NCI-H345 (cell line): ENCODE measurements at places on chromosomes 3 and 15.

- DNase-seq = no peak
Observed at GRCh38 chr3:187952849-187953248, 201.1 kb upstream of the LPP start.

DNA sequence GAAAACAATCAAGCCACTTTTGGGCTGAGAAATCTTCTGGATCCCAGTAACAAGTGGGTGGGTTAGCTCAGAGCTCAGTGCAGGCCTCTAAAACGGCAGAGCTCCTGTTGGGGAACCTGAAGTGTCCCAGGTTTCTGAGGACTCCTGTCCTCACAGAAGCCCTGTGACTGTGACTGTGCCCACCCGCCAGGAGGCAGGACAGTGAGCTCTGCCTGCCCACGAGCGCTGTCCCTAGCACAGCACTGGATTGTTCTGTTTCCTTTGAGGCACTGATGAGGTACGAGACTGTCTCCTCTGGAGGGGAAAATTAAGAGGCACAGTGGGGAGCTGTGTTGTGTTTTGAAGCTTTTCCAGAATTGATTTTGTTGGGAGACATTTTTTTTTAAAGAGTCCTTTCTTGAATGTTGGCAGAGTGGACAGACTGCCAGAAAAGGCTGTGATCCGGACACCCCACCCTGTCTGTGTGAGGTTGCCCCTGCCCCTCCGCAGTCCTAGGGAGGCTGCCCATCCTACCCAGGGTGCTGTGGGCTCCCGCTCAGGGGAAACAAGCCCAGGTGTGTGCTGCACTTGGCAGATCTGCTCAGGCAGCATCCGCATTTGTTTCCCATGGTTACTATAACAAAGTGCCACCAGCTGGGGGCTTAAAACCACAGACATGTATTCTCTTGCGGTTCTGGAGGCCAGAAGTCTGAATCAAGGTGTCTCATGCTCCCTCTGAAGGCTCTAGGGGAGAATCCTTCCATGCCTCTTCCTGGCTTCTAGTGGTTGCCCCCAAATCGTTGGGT lies 66.6 kb upstream of the LARS2 start:
- DNase-seq = peak; percentile 66

DNA sequence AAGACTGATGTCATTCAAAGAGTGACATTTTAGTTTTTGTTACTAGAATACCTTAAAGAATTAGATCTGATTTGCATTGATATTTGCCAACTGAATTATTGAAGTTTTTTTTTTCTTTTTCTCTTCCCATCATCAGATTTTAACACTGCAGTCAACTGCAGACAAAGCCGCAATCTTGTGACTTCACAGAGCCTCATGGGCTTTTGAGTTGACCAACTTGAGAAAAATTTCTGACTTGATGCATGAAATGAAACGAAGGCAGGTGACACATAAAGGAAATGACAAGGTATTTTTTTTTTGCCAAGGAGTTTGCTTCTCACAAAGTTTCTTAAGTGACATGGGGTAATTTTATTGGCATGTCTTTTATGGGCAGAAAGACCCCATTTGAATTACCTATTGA lies 383.7 kb downstream of the GAP43 start:
- no peak for DNase-seq

DNA sequence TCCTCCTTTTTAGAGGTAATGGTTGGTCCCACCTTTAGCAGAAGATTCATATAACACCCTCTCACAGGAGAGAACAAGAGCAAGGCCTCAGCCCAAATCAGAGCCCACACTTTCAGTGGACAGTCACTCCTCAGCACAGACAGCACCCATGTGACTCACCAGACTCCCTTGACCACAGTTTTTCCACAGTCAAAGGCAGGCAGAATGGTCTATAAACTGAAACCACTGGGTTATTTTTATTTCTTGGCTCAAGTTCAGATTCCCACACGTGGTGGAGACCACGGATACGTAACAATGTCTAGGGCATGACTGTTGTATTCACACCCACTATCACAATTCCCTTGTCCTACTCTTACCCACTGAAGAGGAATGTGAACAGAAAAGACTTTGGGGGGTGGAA lies 237.8 kb upstream of the UBE2E1 start:
- DNase-seq = no peak

GRCh38 chr3:155391551-155391958 lies 98.1 kb upstream of the STRIT1 start:
- DNase-seq = no peak

DNA sequence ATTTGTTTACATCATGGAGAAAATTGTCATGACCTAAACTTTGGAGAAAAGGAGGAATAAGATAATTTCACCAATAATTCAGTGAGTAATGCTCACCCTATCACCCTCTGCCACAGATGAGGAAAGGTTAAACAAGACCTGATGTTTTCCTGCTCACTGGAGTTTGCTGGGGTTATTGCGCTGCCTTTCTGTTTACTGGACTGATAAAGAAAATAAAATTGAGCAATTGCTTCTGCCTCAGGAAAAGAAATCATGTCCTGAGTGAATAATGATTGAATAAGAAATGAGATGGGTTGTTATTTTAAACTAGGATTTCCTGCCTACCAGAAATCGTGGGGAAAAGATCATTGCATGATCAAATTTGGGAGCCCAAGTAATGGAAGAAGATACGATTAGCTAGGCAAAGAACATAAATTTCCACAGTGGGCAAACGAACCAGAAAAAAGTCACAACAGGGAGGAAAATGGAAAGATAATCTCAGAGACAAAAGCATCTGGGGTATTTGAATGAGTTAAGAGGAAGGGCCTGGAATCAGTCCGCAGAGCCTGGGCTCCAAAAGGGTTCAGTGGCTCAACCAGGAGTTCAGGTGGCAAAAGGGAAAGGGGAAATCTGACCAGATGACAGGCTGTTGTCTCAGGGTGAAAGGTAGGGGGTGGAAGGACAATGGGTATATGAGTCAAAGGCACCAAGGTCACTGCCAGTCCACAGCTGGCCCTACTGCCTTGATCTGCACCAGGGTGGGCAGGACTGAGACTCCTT lies 146.8 kb downstream of the FAM43A start:
- no peak for DNase-seq

DNA sequence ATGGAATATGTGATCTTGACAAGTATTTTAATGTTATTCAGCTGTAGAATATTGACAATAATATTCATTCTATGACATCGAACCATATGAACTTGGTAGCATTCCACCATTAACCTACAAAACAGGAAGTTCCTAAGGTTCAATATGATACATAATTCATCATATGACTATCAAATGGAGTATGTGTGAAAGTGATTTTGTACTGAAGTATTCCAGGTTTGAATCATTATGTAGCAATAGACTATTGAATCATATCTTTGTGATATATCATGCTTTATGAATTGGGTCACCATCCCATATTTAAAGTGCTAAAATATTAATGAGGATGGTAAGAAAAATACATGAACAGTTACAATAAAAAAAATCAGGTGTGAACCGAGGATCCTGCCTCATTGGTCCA lies 95.1 kb downstream of the TP63 start:
- DNase-seq = no peak

DNA sequence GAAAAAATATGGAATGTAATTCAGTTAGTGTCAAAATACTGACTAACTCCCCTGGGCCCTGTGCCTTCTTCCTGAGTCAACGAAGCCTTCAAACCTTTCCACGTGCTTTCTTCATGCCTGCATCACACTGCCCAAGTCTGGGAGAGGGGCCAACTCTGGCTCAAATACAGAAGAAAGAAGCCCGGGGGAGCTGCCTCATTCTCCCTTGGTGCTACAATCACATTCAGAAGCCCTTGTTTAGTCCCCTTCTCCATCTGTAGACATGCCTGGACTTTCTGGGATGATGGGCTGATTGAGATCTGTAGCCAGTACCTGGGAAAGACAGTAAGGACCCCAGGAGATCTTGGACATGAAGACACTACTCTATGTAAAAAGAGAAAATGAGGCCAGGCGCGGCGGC lies 77.8 kb upstream of the GSK3B start:
- DNase-seq = no peak

GRCh38 chr15:74242441-74243185 lies 6.5 kb downstream of the CCDC33 start:
- no peak for DNase-seq

DNA sequence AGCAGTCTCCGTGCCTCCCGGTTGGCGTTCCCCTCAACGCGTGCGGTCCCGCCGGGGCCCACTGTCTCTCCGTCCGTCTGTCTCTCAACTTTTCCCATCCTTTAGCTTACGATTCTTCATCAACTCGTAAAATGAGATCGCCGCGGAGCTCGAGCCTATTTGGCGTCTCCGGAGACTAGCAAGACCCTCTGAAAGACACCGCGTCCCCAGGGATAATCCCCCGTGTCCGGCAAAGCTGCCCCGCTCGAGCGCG lies 3.4 kb downstream of the GATA2 start:
- no peak for DNase-seq

- no peak for DNase-seq
Observed at GRCh38 chr15:79954661-79955060, 16.3 kb downstream of the BCL2A1 start.

- peak; percentile 73 for DNase-seq
Observed at GRCh38 chr3:10008588-10009344, 17.5 kb upstream of the FANCD2 start.

- no peak for DNase-seq
Observed at GRCh38 chr3:134929976-134930375, 134.9 kb downstream of the EPHB1 start.

- peak; percentile 93 for DNase-seq
Observed at GRCh38 chr15:88620995-88621772, at the start of gene AEN. AEN (plus strand) TSS chr15:88621340; CDS start chr15:88626210, 4,870 bp downstream.

- no peak for DNase-seq
Observed at GRCh38 chr3:126061301-126062032, 22.5 kb downstream of the SLC41A3 start.

DNA sequence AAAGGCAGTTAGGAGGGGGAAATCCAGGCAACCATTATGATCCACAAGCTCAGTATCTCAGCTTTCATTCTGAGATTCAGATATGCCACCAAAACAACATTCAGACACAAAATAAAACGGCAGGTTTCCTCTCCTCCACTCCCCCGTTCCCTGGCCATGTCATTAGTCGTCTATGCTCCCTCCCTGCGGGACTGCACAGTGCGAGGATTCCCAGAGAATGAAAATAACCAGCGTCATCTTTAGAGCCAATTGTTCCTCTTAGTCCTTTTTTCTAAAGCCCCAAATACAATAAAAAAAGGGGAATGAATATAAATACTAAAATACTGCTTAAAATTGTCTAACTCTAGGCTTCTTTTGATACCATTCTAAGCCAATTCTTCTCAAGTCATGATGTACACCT lies 7.8 kb upstream of the SLCO3A1 start:
- DNase-seq = no peak

GRCh38 chr15:101242160-101242998 lies 9.5 kb downstream of the CHSY1 start:
- DNase-seq = no peak

- no peak for DNase-seq
Observed at GRCh38 chr3:72550582-72551262, 297.5 kb downstream of the SHQ1 start.

DNA sequence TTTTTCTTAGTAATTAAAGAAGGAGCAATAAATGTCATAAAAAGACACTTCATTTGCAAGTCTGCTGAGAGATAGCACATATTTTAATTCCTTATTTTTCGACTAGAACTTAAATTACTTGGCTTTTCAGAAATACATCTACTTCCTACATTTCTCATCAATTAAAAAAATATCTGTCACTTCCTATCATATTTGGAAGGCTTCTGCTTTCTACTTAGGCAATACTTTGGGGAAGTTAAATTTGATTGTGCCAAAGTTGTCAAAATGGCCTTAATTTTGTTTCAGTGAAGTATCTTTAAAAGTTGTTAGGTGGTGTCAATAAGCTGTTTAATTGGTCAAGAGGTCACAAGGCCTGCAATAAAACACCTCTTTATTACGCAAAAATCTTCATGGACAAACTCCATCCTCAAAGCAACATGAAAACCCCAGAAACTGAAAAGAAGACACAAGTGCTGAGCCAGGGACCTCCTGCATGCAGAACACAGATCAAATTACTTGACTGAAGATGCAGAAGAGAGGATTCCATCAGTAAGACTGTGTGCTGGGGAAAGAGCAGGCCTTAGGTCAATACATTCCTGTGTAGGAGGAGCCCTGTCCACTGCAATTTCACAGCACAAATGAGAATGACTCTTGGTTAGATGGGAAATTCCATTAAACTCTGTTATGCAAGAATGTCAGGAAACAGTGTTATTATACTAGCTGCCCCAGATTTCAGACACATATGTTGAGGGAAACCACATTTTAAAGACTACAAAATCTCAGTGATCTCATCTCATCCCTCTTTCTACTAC lies 48.0 kb upstream of the FSTL1 start:
- no peak for DNase-seq

GRCh38 chr3:196268284-196269163 lies 19.0 kb downstream of the PCYT1A start:
- DNase-seq = no peak

- no peak for DNase-seq
Observed at GRCh38 chr3:69776289-69776688, 37.0 kb downstream of the MITF start.

GRCh38 chr15:78265752-78266224 lies 1.4 kb downstream of the DNAJA4 start:
- no peak for DNase-seq

DNA sequence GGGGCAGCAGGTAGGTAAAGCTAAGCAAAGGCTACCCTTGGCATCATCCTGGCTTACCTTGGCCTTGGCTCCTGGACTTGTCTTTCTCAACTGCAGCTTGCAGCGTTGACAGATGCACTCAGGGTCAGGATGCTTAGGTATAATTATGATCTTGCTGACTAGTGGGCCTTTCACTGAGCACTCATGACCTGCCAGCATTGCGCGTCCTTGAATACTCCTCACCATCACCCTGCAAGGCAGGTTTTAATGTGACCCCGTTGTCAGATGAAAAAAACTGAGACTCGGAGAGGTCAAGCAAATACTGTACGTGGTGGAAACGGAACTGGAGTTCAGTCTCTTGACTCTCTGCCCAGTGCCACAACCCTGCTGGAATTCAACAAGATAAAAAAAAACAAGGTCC lies 126.7 kb downstream of the OPA1 start:
- DNase-seq = no peak

- no peak for DNase-seq
Observed at GRCh38 chr15:100863796-100864267, 15.8 kb upstream of the ALDH1A3 start.

- DNase-seq = no peak
Observed at GRCh38 chr15:59339252-59339672, 33.4 kb downstream of the MYO1E start.

- DNase-seq = no peak
Observed at GRCh38 chr3:9678493-9678892, 25.1 kb upstream of the CPNE9 start.
